ENCODE measurements at places on chromosomes 2 and 18.

GRCh38 chr2:9071584-9072124 lies 68.2 kb upstream of the MBOAT2 start:
- no peak for DNase-seq

- no peak for DNase-seq
These were observed 19.2 kb downstream of the DTNA start for GRCh38 chr18:34729264-34729663.

- DNase-seq: no peak
These were observed 40.5 kb upstream of the IL1R2 start for GRCh38 chr2:101951296-101951695.

DNA sequence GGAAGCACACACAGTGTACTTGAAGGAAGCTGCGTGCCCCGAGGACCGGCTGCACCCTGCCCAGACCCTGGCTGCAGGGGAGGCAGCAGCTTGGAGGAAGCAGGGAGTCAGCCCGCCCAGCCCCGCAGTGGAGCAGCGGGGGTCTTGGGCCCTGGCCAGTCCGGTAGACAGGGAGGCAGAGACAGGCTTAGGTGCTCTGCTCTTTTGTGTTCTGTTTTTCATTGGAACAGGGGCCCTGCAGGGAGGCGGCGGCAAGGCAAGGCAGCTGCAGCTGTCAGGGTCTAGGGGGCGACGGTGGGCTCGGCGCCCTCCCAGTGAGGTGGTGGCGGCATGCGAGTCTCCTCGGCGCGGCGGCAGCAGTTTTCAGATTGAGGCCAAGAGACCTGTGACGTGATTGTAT lies 53.3 kb upstream of the TFCP2L1 start:
- no peak for DNase-seq

- DNase-seq: no peak
These were observed 80.8 kb downstream of the ANKRD44 start for GRCh38 chr2:197229509-197230443.

DNA sequence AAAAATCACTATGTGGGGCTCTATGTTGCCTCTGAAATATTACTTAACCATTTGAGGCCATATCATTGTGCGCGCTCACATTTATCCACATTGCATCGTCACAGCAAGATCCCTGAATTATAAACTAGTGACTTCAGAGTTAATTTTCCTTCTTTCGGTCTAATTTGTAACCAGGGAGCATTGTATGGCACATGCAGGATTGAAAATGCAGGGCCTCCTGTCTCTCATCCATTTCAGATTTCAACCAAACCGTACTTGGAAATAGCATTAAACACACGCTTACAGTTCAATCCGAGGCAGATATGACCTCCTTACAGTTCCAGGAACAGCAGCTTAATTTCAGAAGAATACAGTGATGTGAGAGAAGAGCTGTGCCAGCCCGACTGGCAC lies 532 bp downstream of the MYOM1 start:
- no peak for DNase-seq

DNA sequence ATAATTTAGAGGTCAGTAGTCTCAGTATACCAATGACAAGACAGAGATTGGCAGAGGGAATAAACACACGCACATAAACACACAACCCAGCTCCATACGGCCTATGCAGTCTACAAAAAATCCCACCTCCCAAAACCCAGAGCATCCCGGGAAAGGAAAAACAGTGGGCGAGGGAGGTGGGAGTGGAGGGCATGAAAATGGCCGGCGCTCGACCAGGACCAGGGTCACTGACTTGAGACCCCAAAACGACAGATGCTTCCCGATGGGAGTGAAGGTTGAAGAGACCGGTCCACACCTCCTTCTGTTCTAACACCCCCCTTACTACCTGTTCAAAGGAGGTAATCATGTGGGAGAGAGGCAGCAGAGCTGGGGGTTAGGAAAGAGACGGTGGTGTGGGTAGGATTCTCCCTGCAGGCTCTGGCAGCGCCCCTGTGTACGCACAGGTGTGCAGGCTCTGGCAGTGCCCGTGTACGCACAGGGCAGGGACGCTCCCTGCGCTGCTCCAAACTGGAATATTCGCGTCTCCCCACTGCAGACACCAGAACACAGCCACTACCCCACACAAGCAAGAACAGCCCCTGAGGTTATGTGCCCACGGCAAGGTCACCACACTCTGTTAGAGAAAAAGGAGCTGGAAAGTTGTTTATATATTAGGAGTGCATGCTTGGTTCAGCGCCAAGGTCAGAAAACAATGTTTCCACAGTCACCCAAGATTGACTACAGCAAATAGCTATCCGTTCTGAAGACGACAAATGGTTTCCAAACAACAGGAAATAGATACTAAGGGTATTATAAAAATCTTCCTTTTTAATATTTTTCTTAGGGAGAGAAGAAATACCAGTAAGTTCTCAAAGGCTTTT lies 67.9 kb downstream of the EIPR1 start:
- no peak for DNase-seq

DNA sequence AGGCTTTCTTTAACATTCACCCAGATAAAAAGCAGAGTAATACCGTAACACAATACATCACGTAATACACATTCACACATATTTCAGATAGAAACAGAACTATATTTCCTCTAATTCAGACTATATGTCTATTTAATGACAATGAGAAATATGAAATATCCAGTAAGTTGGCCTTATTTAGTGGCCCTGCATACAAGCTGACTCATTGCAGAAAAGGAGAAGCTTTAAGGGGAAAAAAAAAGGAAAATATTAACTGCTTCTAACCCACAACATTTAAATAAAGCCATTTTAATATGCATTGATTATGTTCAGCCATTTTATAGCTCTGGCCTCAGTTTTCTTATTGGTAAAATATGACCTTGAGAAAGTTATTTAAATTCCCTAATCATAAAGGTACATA lies 94.8 kb downstream of the PPP1R1C start:
- no peak for DNase-seq

Data from cerebellar nuclear complex (tissue), 1 donor.